ENCODE measurements at places on chromosomes 16 and 17.

DNA sequence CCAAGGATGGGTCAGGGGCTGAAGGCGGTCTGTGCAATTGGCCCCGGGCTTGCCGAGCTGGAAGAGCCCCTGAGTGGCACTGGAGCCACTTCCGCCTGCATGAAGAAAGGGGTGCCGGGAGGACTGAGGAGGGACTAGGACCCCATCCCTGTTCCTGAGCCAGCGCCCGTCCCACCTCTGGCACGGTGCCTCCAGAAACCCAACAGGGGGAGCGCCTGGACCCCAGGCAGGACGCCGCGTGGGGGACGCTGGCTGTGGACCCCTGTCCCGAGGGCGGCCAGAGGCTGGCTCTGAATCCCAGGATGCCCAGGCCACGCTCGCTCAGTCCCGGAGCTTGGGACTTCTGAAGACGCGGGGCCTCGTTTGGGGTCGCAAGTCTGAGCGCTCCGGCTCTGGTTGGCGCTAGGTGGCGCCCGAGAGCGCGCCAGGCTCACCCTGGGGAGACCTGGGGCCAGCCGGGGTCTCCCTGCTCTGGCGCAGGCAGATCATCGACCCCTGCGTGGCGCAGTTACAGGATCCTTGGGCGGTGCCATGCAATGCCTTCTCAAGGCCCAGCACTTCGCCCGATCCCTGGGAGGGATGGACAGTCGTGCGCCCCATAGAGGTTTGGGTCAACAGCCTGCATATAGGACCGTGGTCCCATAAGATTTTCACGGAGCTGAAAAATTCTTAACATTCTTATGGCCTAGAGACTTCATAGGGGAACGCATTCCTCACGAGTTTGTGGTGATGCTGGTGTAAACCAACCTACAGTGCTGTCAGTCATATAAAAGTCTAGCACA is 58.5 kb upstream of the CREBBP start:
- H3K27me3 ChIP-seq = no peaks in the 10 kb centered on the region
- H3K36me3 ChIP-seq = peaks cover 2% of the 10 kb centered on the region
- peaks cover 3% of the 10 kb centered on the region for H3K4me1 ChIP-seq
- H3K4me3 ChIP-seq = peak overlapping the region; percentile 59
- peak overlapping the region; percentile 56 for H3K27ac ChIP-seq

- no peak overlapping the region for H3K4me3 ChIP-seq
- DNase-seq = no peak
- H3K27ac ChIP-seq = no peak overlapping the region
- H3K36me3 ChIP-seq = no peaks in the 10 kb centered on the region
These were observed 25.8 kb downstream of the ITPRIPL2 start for GRCh38 chr16:19139436-19140091.

DNA sequence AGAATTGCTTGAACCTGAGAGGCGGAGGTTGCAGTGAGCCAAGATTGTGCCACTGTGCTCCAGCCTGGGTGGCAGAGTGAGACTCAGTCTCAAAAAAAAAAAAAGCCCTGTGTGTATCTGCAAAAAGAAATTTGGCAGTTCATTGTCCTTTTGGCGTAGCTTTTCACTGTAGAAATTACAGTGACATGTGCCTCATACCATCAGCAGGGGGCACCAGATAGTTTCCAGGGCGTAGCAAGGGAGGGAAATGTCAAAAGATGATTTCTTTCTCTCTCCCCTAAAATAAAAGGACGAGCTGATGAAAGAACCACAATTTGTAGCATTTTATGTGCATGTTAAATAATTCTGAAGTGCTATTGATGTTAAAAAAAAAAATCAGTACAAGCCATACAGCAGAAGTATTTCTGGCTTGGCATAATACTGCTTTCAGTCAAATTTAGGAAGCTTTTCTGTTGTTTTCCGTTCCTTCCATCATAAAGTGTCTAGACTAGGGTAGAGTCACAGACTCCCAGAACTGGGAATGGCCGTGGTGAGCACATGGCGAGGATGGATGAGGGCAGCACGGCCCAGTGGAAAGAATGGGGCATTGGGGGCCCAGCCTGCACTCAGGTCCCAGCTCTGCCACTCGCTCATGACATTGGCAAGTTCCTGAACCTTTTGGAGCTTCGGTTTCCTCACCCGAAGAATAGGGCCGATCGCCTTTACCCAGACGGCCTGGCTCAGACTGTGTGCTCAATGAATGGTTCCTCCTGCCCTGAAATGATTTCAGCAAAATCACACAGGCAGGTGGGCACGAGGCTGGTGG is 59.8 kb upstream of the RPH3AL start:
- H3K36me3 ChIP-seq = no peaks in the 10 kb centered on the region
- peak; percentile 51 for DNase-seq
- no peak overlapping the region for H3K4me3 ChIP-seq
- no peaks in the 10 kb centered on the region for H3K27me3 ChIP-seq

- peak overlapping the region; percentile 71 for H3K4me3 ChIP-seq
- H3K4me1 ChIP-seq = peaks cover 7% of the 10 kb centered on the region
- H3K27ac ChIP-seq = peak overlapping the region; percentile 53
- peak; percentile 67 for DNase-seq
These were observed 737 bp downstream of the NUDT16L1 start for GRCh38 chr16:4693956-4694641.
